ENCODE measurements at places on chromosomes 13 and 19.

DNA sequence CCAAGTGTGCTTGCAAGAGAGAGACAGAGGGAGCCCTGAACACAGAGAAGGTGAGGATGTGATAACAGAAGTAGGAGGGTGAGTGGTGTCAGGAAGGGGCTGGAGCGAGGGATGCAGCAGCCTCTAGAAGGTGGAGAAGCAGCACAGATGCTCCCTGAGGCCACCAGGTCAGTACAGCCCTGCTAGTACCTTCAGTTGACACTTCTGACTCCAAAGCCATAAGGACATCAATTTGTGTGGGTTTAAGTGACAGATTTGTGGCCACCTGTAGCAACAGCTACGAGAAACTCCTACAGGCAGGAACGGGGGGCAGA is 6.9 kb downstream of the ERICH4 start:
- DNase-seq: no peak

DNA sequence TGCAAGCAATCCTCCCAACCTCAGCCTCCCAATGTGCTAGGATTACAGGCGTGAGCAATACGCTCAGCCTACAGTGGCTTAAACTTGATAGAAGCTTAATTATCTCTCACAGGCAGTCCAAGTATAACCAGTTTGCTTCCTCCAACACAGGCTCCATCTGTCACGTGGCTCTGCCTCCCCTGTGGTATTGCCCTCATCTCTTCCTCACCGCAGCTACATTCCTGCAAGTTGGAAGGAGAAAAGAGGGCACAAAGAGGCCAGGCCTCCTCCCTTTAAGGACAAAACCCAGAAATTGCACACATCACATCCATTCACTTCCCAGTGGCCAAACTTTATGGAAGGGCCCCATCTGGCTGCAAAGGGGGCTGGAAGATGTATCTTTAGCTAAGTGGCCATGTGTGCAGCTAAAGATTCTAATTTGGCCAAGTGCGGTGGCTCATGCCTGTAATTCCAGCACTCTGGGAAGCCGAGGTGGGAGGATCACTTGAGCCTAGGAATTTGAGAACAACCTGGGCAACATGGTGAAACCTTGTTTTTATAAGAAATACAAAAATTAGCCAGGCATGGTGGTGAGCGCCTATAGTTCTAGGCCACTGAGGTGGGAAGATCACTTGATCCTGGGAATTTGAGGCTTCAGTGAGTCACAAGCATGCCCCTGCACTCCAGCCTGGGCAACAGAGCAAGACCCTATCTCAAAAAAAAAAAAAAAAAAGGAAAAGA is 3.1 kb upstream of the SDHAF1 start:
- no peak for DNase-seq

GRCh38 chr13:113794086-113794485 is 35.1 kb downstream of the TMEM255B start:
- DNase-seq: no peak

- DNase-seq: no peak
Measured at GRCh38 chr13:92805766-92806165, 420.8 kb upstream of the GPC6 start.

- DNase-seq: no peak
Measured at GRCh38 chr19:12779162-12779993, 4.0 kb upstream of the HOOK2 start.

DNA sequence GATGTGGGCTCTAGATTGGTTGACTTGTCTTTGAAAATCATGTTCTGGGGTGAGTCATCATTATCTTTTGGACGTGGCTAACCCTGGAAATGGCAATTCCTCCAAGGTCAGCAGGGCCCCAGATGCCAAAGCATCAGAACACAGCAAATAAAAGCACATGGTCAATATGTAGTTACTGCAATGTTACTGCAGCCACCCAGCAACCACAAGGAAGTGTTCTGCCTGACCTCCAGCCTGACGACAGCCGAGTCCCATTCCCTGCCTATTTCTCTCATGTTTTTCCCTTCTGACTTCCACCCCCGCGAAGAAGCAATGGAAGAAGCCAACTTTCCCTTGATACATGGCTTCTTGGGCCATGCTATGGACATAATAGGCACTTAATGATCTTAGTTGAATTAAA is 577.9 kb downstream of the IRS2 start:
- no peak for DNase-seq

DNA sequence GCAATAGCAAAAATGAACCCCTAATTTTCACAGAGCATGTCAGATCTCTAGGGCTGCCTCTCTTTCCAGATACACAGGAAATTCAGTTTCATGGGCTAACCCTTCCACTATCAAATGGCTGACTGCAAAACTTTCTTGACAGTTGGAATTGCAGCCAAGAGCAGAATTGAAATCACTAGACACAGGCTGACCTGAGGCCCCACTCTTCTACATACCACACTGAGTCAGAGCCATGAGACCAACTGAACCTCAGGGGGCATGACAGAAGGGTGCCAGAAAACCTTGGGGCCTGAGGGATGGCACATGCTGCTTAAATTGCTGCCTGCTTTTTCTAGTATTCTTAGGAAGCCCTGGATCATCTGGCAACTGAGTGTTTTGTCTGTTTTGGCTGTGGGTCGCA is 1.7 kb upstream of the DLEU7 start:
- no peak for DNase-seq

GRCh38 chr13:111183087-111183645 is 68.1 kb downstream of the ARHGEF7 start:
- no peak for DNase-seq

DNA sequence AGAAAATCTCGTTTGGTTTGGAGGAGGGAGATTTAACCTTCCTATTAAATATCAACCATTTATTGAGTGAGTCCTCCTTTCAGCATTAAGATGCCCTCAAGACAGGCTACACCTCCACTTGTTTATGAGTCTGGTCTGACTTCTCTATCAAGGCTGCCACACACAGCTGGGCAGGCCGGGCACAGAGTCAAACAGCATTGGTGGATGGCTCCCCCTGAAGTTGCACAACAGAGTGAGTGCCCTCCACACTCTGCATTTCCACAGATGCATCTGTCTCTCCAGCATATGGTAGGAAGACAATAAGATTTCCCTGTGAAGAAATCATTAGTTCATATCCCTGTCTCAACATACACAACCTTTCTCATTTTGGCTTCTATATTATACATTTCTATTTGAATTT is 31.4 kb downstream of the PHF11 start:
- no peak for DNase-seq

GRCh38 chr19:54364775-54365257 is at the start of gene LAIR1:
Gene LAIR1, minus strand, starts transcription at chr19:54364931. Its CDS starts 127 bp downstream, at chr19:54364804.
- peak; percentile 26 for DNase-seq

GRCh38 chr19:10478903-10479384 is 24.2 kb downstream of the KEAP1 start:
- peak; percentile 83 for DNase-seq

GRCh38 chr19:3304871-3305423 is 61.4 kb upstream of the NFIC start:
- DNase-seq: peak; percentile 66

DNA sequence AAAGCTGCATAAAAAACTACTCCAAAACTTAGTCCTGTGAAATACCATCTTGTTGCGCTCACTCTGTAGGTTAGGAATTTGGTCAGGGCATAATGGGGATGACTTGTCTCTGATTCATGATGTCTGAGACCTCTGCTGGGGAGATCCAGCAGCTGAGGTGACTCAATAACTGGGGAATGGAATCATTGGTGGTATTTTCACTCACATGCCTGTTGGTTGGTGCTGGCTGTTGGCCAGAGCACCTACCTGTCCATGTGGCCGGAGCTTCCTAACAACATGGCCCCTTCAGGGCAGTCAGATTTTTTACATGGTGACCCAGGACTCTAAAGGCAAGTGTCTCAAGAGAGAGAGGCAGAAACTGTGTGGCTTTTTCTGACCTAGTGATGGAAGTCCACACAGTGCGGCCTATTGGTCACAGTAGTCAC is 7.4 kb upstream of the ESD start:
- DNase-seq: no peak

- peak; percentile 63 for DNase-seq
Measured at GRCh38 chr13:39942552-39943273, 287.3 kb downstream of the COG6 start.

DNA sequence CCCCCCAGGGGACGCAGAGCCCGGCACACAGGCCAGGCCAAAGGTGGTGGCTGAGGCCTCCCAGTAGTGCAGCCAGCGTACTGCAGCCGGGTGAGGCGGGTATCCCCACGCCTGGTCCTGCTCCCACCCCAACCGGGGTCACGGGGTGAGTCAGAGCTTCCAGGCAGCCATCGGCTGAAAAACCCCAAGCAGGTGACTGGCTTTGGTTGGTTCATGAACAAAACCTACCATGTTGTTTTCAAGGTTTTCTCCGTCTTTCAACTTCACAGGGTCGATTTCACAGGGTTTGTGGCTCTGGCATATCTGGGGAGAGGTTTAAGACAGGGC is 42.1 kb upstream of the C13orf46 start:
- no peak for DNase-seq

- no peak for DNase-seq
Measured at GRCh38 chr13:109480011-109480955, 306.1 kb downstream of the IRS2 start.

GRCh38 chr19:10662384-10663251 is 8.5 kb downstream of the ILF3 start:
- DNase-seq: no peak

DNA sequence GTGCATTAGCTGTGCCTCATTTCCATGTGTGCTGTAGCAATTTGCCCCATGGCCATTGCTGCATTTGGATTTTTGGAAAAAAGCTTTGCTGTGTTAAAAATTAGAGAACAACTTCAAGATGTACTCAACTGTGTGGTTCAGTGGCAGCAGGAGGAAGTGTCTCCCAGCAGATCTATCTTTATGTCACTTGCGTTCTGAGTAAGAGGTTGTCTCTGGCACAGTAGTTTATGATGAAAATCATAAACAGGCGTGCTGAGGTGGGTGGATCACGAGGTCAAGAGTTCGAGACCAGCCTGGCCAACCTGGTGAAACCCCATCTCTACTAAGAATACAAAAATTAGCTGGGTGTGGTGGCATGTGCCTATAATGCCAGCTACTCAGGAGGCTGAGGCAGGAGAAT is 29.0 kb upstream of the RNF17 start:
- no peak for DNase-seq

GRCh38 chr13:33312150-33312860 is 26.8 kb upstream of the STARD13 start:
- DNase-seq: no peak

- DNase-seq: no peak
Measured at GRCh38 chr13:71303144-71303543, 563.9 kb downstream of the DACH1 start.

- DNase-seq: no peak
Measured at GRCh38 chr19:1956868-1957492, 16.0 kb downstream of the CSNK1G2 start.

GRCh38 chr19:36418287-36419001 is at the start of gene ZFP82:
Gene ZFP82, minus strand, starts transcription at chr19:36418644. Its CDS starts 8,855 bp downstream, at chr19:36409789.
- DNase-seq: peak; percentile 65

DNA sequence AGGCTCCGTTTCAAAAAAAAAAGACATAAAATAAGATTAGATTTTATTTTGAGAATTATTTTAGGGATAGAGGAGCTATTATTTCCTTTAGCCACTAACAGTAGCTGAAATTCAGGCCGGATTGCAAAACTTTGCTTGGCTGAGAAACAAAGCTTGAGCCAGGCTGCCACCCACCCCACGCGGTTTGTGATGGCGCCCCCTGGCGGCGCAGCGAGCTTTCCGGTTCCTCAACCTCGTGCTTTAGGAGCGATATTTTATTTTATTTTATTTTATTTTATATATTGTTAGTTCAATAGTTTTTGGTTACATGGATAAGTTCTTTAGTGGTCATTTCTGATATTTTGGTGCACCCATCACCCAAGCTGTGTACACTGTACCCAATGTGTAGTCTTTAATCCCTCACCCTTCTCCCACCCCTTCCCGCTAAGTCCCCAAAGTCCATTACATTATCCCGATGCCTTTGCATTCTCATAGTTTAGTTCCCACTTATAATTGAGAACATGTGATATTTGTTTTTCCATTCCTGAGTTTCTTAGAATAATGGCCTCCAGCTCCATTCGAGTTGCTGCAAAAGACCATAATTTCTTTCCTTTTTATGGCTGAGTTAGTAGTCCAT is 19.8 kb upstream of the CEACAM4 start:
- DNase-seq: no peak

DNA sequence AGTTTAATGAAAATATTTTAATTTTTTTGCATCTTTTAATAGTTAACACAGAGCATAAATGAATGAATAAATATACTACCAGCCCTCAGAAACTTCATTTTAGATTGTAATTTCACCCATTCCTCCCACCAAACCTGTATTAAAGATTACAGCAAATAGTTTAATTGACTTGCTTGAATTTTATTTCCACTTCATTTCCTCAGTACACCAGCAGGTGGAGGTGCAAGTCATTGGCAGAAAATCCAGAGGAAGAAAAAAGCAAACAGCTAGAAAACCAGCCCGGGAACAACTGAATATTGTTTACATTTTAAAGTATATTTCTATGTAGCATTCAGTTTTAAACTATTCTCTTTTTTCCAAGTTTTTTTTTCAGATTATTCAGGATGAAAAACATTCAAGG is 177.8 kb downstream of the OLFM4 start:
- no peak for DNase-seq

DNA sequence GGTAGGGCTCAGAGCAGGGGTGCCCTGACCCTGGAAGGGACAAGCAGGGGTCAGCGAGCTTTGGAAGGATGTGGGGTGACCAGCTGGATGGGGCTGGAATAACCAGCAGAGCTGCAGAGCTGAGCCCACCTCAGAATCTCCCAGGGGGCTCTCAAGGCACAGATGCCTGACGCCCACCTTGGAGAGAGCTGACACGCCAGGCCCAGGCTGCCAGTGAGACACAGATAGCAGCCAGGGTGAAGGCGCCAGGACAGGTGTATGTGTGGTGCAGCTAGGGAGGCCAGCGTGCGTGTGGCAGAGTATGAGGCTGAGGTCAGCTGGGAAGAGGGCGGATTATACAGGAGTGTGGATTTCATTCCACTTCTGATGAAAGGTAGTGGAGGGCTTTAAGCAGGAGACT is 8.9 kb downstream of the AP1M1 start:
- no peak for DNase-seq

DNA sequence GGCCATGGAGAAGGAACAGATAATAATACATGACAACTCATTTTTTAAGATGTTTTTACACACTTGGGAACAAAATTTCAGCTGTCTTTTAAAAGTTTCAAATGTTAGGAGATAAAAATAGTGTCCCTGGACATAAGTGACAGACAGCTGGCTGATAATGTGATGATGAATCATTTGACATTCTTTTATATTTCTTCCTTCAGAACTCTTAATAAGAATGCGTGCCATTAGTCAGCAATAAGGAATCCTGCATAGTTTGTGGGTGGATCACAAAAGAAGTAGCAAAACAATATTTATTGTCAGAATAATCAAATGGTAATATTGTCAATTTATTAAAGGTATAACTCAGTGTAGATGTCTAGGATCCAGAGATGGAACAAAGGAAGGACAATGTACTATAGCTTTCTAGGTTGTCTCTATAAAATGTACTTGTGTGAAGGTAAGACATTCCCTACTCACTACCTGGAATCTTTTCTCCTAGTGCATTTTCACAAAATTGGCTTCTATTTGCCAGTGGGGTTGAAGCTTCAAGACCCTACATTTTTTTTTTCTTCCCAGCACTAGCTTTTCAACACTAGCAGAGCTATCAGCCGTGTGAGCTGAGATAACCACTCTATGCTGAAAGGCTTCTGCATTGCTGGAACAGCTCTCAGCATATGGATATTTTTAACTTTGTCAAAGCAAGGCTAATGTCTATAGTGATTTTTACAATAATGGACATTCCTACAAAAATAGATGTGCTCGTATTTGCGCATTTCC is 175.6 kb upstream of the SLITRK6 start:
- no peak for DNase-seq

Data from activated CD4-positive, alpha-beta T cell treated with anti-CD3 and anti-CD28 coated beads for 1 hour (primary cell).